ENCODE measurements at places on chromosomes 6 and 20. TPM values are rescaled to one million over a fixed set of nuclear protein-coding genes. Genes with fewer than 3 reads are reported as not detected.

- no peak for DNase-seq
Observed at GRCh38 chr6:5922230-5922629, 84.5 kb downstream of the NRN1 start.

The MRAP2 gene
- total RNA-seq, result 1.3 TPM

GRCh38 chr20:13302647-13303450 lies 81.8 kb downstream of the ISM1 start:
- DNase-seq, result peak; percentile 60

- no peak for DNase-seq
Observed at GRCh38 chr6:135116571-135116970, 61.9 kb upstream of the HBS1L start.

Data from GM23248 (cell line).